ENCODE measurements at places on chromosomes 13 and 19.

- no peak for DNase-seq
Measured at GRCh38 chr19:33894787-33895186, 98.1 kb downstream of the KCTD15 start.

GRCh38 chr13:110446575-110446890, 115.0 kb downstream of the RAB20 start:
- DNase-seq = no peak

DNA sequence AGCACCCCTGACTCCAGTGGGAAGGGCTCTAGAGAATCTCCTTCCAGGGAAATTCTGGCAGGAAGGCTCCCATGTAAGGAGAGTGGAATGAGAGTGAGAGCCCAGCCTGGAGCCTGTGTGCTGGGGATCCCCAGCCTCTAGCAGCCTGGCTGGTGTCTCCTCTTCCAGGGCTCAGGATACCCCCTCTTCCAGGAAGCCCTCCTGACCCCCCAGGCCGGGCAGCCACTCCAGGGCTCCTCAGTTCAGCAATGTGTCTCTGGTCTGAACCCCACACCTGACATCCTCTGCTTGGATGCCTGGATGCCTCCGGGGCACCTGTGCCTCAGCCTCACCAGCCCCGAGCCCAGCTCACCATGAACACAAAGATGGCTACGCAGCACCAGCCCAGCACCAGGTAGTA, 3.0 kb downstream of the C19orf33 start:
- DNase-seq = no peak

DNA sequence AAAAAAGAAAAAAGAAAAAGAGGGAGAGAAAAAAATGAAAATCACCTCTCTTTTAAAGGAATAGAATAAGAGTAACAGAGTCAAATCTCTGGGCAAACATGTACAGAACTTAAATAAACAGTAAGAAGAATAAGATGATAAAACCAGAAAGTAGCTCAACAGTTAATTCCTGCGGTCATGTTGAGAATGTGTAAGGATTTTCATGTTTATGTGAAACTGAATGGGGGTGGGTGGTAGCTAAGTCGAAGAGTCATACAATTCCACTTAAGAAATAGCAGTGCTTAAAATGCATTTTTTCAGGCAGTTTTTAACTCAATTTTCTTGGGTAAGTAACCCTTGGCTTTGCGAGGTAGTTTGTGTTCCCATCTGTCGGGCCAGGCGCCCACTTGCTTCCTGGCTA, 60.9 kb downstream of the PEX11G start:
- DNase-seq = no peak
